ENCODE measurements at places on chromosomes 16 and 17.
A peak's percentile ranks its signal among the peaks of the same experiment; 100 is the strongest.

DNA sequence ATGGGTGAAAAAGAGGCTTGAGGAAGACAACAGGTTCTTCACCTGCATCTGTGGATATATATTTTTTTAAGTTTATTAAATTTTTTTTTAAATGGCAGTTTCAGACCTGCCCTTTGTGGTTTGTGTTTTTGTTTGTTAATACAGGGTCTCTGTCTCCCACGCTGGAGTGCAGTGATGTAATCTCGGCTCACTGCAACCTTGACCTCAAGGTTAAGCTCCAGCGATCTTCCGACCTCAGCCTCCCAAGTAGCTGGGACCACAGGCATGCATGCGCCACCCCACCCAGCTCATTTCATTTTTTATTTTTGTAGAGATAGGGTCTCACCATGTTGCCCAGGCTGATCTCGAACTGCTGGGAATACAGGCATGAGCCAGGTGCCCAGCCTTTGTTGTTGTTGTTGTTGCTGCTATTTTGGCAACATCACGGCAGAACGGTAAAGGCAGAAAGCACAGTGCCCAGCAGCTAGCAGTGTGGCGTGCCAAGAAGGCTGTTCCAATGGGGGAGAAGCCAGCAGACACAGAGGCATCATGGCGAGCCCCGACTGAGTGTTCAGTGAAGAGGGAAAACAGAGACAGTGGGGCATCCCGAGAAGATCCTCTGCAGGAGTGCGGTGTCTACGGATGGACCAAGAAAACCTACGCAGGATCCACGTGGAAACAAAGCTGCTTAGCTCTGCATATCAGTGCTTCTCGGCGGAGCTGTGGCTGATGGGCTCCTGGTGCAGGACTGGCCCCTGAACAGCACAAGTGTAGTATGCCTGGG is 19.6 kb downstream of the TMC6 start:
- no peak for DNase-seq

GRCh38 chr17:40535438-40535837 is 29.8 kb downstream of the CCR7 start:
- DNase-seq, result no peak

DNA sequence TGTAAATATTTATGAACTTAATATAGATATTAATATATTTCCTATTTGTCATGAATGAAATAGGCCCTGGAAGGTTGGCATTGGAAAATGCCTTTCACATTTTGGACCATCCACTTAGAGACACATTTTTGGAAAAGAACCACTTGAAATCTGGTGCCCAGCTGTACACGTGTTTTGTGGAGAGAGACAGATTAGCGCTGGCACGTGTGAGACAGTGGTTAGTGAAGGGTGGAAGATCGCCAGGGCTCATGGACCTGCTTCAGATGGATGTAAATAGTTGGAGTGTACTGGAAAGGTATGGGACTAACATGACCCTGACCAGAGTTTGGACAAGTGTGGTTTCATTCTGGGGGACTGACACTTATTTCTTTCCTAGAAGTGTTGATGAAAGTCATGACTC is 222.9 kb downstream of the PRKCA start:
- no peak for DNase-seq

DNA sequence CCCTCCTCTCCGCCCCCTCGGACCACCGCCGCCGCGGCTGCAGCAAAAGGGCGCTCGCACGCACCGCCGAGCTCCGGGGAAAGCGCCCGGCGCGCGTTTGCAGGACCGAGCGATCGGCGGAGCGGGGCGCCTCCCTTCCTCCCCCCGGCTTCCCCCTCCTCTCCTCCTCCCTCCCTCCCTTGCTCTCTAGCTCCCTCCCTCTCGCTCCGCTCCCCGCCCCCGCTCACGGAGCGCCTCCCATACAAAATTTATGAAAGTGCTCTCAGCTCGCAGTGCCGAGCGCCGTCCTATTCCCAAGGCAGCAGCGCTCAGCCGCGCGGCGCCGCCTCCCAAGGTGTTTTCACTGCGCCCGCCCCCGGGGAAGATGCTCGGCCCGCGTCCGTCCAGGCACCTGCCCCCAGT is at the start of gene RTN4RL1:
Gene RTN4RL1, minus strand, starts transcription at position 115 of the 402 bp plus-strand sequence. CDS start 469 bp downstream, outside the sequence.
- DNase-seq, result peak; percentile 45

- DNase-seq, result peak; percentile 68
These were observed 9.9 kb downstream of the CYGB start for GRCh38 chr17:76527430-76528111.

- DNase-seq, result no peak
These were observed 98.0 kb downstream of the RAB11FIP4 start for GRCh38 chr17:31489295-31490018.

GRCh38 chr16:18803569-18804462 is 2.5 kb upstream of the ARL6IP1 start:
- DNase-seq, result no peak

- DNase-seq, result peak; percentile 26
These were observed 2.6 kb downstream of the HNF1B start for GRCh38 chr17:37742116-37742761.

GRCh38 chr17:76810956-76811355 is 57.2 kb upstream of the MGAT5B start:
- no peak for DNase-seq

DNA sequence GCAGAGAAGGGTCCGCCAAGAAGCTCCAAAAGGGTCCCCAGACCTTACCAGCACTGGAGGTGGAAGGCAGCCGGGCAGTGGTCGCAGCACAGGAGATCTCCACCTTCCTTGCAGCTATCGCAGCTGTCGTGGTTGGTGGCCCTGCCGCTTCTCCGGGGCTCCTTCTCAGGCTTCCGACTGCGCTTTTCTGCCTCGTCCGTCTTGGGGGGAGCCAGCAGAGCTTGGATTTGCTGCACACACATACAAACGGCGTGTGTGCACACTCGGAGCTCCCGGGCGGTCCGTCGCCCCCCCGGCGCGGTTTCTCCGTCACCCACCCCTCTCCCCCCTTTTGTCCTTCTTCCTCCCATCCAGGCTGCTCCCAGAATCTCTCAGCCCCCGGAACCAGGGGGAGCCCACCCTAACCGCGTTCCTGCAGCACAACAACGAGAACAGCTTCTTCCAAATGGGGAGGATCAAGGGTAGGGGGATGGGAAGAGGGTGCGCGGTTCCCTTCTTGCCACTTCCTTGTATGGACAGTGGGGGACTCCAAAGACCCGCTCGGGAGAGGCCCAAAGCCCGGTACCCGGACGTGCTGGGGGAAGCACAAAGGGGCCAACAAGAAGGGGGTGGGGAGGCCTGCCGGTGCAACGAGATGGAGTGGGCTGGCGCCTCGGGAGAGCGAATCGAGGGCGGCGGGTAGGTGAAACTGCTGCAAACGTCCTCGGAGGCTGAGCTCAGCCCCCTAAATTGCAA is 1.1 kb downstream of the PHF12 start:
- peak; percentile 67 for DNase-seq

DNA sequence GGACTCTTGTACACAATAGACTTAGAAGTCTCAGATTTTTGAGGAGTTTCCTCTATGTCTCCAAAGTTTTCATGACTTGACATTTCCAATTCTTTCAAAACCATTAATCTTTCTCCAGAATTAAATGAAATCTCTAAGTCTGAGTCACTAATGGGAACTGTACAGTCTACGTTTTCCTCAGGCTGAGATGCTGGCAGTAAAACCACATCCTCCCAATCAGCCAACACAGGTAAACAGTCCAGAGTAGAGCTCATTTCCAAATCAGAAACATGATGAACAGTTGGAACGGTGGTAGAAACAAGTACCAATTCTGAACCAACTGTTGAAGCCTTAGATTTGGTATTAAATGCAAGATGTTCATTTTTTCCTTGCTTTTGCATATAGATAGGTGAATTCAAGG is 7.9 kb downstream of the ERI2 start:
- DNase-seq, result no peak

DNA sequence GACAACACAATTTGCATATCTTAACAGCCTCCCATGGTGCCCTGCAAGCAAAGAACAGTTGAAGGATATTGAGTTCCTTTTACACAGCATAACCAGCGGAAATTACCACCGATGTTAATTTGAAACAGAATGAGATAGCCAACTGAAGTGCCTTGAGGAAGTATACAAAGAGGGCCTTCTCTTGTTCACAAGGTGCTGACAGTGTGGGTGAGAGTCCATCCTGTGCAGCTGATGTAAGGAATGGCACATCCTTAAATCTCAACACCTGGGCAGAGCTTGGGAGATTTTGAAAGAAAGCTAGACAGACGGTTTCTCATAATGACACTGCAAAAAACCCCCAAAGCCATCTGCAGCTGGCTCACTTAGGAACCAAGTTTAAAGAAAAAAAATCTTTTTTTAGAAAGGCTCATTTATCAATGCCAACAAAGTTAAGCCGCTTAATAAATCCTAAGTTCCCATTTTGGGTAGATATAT is 818.6 kb downstream of the KCNJ2 start:
- DNase-seq, result peak; percentile 14

GRCh38 chr17:45894022-45894784 is at the start of gene MAPT:
TSS of gene MAPT (plus strand) at chr17:45894554. CDS start at chr17:45962338, 67,784 bp downstream.
- peak; percentile 89 for DNase-seq

DNA sequence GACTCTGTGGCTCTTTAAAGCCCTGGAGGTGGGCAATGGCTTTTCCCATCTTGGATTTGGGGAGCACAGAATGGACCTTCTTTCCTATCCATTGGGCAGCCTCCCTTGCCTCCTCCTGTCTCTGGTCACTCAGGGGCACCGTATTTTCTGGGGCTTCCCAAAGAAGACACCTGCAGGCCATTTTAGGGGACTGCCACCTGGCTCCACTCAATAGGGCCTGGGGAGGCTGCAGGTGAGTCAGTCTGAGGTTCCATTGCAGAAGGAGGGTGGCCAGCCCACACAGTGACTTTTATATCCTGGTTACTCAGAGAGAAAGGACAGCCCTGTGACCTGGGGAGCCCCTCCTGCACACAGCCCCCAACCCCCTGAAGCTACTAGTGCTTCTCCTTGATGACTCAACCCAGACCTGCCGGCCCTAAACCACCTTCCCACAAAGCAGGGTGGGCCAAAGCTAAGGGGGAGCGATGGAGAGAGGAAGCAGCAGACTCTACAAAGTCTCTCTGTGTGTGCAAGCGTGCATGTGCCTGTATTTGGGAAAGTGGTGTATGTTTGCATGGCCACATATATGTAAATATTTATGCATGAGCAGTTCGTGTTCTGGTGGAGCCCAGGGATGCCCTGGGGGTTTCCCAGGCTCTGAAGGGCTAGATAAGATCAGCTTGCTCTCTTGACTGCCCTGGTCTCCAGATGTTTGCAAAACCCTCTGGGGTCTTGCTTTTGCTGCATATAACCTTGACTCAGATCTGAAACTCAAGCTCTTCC is 5.0 kb downstream of the CX3CL1 start:
- peak; percentile 83 for DNase-seq

DNA sequence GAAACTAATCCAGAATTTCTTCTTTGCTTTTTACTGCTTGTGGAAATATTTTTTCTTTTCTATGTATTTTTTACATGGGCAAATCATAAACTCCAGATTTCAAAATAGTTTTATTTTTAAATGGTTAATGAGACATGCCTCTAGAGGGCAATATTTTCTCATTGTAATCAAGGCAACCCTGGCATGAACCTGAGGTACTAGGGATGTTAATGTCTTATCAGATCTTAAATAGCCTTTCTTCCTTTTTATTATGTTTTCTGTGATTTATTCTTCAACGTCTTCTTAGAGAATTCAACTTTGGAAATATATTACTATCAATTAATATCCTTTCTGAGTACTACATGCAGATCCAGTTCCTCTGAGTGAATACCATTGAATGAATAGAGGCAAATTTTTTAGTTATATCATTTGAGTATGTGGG is 324.7 kb downstream of the BCAS3 start:
- DNase-seq, result no peak

GRCh38 chr17:44844390-44844830 is 3.3 kb upstream of the HIGD1B start:
- DNase-seq, result no peak

- DNase-seq, result no peak
These were observed 4.1 kb upstream of the TVP23A start for GRCh38 chr16:10822702-10823101.

DNA sequence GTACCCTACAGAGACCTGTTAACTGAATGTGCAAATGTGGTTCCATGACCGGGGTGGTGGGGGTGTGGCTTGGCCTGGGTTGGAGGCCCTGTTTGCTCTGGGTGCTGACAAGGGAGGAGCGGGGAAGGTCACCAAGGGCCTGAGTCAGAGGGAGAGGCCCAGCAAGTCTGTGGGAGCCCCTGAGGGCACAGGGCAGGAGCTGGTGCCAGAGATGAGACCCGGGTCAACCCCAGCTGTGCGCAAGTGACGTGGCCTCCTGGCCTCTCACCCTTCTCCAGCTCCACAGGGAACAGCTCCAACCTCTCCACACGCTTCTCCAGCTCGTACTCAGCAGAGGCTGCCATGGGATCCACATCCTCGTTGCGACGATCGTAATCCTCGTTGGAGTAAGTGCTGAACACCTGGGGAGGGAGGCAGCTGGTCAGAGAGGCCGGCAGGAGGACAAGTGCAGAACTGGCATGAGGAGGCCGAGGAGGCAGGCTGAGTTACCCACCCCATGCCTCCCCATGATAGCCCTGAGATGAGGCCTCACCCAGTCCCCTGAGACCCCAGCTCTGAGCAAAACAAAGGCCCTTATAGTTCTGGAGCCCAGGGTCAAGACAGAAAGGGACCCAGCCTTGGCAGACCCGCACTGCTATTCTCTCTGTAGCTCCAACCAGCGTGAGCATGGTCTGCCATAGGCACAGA is 5.5 kb downstream of the PPP1R9B start:
- DNase-seq, result no peak

- DNase-seq, result no peak
These were observed 54.9 kb downstream of the BRIP1 start for GRCh38 chr17:61808442-61808841.

Data from GM06990 (cell line).